Activated CD4-positive, alpha-beta T cell treated with anti-CD3 and anti-CD28 coated beads, Interleukin-2, amount 10 ng/mL, durations not matched to agents 7 days and 5 days (primary cell): ENCODE measurements at places on chromosomes 7 and 10. TPM values are rescaled to one million over a fixed set of nuclear protein-coding genes. Genes with fewer than 3 reads are reported as not detected.

Gene CCDC3
- total RNA-seq: 0.10 TPM

Gene CALD1
- total RNA-seq: 0.17 TPM

Gene ECHDC3
- total RNA-seq: 1.0 TPM

Gene LRCH4
- total RNA-seq: 217 TPM

Gene TRIM50
- not detected for total RNA-seq
